ENCODE measurements at places on chromosomes 1 and 21. TPM values are rescaled to one million over a fixed set of nuclear protein-coding genes. Genes with fewer than 3 reads are reported as not detected.

DNA sequence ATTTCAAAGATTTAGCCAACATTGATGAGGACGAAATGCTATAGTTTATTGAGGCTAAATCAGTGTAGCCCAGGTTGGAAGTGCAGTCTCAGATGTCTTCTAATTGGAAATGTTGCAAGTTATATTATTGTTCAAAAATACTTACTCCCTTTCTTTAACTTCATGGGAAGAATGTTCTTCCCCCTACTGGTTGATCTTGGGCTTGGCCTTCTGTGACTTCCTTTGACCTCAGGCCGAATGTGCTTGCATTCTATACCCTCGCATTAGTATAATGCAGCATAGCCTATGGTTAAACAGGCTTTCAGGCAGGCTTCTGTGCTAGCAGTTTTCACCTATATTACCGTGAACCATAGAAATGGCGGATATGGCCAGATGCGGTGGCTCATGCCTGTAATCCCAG, 77.3 kb downstream of the RPE65 start:
- DNase-seq: no peak

GRCh38 chr1:86567878-86568277, 21.0 kb downstream of the CLCA4 start:
- no peak for DNase-seq

DNA sequence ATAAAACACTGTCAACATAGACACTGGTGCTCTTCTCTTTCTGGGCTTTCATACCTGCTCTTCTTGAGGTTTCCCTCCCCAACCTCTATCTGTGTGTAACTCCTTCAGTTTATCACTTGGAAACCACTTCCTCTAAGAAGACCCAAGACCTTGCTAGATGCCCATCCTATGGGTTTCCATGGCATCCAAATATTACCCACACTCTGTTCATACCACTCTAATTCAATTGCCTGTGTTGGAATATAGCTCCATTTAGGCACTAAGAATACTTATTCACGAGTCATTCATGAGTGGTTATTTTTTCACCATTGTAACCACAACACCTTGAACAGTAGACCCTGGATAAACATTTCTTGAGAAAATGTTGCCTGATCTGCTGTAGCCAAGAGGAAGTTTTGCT, 231.1 kb upstream of the SGIP1 start:
- no peak for DNase-seq

DNA sequence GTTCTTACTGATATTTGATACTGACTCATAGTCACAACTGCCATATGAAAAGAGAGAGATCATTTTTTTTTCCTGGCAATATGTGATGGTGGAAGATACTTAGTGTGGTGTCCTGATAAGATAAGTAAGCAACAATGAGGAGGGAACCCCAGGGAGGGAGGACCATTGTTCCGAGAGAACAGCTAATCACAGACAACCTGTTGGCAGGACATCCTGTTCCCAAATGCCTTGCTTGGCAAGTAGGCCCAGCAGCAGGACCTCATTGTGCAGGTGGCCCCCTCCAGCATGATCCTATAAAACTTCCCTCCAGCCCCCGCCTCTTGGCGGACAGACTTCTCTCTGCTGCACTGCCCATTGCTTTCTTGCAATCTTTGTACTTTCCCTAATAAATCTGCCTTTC, 329.4 kb upstream of the CHRM3 start:
- DNase-seq: no peak

Gene HES3
- not detected for total RNA-seq

Gene CD1E
- total RNA-seq: 1.3 TPM

GRCh38 chr1:72635719-72636118, 353.4 kb upstream of the NEGR1 start:
- DNase-seq: peak; percentile 48

- peak; percentile 64 for DNase-seq
Observed at GRCh38 chr1:208731981-208732821, 488.0 kb upstream of the PLXNA2 start.

GRCh38 chr21:32329331-32329730, 30.7 kb downstream of the MRAP start:
- peak; percentile 49 for DNase-seq

GRCh38 chr1:232922485-232922884, 27.9 kb upstream of the NTPCR start:
- no peak for DNase-seq

GRCh38 chr1:59223198-59223597, 73.7 kb upstream of the FGGY start:
- no peak for DNase-seq

DNA sequence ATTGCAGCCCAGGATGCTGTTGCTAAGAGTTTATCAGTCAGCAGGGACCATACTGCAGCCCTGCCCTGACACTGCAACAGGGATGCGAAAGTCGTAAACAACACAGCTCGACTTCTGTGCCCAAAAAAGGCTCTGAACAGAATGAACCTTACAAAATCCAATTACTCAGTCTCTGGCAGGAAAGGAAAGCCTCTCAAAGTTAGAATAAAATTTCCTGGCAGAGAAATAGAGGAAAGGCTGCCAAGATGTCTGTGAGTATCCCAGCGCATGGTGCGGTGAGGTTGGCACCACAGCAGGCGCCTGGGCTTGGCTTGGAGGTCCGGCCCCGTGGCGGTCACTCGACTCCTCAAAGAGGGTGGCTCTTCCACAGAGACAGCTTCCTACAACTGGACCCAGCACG, 185.8 kb downstream of the PCP4 start:
- no peak for DNase-seq

DNA sequence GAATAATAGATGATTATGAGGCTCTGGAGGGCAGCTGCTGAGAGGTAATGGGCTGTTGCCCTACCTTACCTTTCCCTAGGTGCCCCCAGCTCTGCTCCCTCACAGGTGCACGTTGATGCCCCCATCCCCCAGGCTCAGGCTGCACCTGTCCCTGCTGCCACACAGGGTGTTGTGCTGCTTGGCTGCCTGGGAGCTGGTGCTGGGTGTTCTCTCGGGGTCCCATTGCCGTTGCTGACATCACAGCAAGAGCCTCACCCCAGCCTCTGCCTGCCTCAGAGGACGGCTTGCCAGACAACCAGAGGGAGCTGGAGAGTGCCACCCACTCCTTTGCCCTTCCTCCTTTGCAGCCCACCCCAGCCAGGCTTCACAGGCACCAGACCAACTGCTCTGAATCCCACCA, 31.4 kb upstream of the DMBX1 start:
- no peak for DNase-seq

Gene GRIK3
- total RNA-seq: 0.12 TPM

DNA sequence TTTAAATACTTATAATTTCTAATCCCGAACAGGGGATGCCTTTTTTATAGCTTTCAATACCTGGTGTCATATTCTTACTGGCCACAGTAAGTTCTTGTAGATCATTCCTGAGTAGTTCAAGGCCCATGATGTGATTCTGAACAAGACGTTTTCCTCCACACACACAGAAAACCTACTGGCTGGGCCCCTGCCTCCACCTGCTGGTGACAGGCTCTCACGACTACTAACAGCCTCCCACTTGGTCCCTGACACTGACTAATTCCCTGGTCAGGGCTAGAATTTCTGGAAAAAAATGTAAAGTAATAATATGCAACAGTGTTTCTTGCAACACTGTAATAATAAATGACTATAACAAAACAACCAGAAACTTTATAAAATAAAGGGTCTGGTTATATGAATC, 50.4 kb upstream of the RIPK4 start:
- DNase-seq: peak; percentile 58

DNA sequence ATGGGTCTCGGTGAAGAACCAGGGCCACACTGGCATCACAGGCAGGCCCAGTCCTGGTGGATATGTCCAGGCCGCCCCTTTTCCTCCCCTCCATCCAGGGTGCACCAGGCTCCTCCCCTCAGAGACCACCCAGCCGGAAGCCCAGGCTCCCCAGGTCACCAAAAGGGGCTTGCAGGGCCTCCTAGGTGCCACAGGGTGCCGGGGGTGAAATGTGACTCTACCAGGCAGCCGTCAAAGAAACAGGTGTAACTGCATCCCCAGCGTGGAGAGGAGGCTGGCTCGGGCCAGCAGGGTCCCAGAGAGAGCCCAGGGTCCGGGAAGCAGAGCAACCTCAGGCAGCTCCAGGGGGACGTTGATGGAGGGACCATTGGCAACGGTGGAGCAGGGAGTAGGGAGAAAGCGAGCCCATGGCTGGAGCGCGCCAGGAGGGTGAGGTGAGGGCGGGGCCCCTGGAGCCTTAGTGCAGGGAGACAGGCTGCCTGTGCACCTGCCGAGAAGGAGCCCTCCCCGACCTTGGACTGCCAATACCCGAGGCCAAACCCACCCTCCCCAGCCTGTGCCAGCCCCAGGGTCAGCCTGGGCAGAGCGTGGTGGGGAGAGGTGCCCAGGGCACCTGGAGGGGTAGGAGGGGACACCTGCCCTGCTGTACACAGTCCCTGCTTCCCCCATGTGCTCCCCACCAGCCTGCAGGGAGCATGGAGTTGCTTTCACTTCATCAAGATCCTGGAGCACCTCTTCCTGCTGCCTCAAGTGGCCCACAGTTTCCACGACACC, 48.3 kb upstream of the POFUT2 start:
- DNase-seq: no peak

GRCh38 chr1:85654066-85654782, 54.0 kb downstream of the ZNHIT6 start:
- no peak for DNase-seq

- DNase-seq: no peak
Observed at GRCh38 chr1:185368313-185368855, 51.3 kb upstream of the IVNS1ABP start.

DNA sequence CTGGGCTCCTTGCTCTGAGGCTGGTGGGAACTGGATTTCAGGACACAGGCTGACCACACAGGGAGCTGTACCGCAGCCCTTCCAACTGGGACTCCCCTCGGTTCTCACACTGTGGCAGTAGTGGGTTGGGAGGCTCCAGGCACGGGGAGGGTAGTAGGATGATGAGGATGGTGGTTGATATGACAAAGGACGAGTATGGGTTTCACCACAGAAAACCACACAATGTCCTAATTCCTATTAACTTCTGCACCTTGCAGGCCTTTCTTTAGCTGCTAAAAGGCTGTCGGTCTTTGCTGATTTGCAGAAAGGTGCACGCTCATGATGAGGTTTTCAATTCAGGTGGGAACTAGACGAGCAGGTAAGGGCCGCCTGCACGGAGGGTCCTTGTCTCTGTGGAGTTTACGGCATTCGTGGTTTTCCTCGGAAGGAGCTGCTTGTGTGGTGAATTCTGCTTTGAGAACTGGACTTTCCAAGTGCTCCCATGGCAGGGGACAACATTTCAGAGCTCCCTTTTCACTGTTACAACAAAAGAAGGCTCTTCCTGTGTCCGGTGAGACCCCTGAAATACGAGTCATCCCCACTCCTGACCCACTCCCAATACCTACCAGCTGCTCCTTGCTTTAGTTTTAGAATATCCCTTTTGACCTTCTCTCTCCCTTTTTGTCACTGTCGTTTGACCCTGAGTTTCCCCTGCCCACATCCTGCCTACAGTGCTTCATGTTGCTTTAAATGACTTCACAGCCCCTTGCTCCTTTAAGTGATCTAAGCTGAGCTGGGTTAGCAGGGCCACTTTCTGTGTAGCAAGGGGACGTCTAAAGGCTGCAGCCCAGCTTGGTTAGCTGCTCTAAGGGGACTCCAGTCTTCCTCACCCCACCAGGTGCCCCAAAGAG, 125.1 kb downstream of the MRPS6 start:
- no peak for DNase-seq

- DNase-seq: no peak
Observed at GRCh38 chr1:17632541-17633184, 93.2 kb downstream of the ARHGEF10L start.

DNA sequence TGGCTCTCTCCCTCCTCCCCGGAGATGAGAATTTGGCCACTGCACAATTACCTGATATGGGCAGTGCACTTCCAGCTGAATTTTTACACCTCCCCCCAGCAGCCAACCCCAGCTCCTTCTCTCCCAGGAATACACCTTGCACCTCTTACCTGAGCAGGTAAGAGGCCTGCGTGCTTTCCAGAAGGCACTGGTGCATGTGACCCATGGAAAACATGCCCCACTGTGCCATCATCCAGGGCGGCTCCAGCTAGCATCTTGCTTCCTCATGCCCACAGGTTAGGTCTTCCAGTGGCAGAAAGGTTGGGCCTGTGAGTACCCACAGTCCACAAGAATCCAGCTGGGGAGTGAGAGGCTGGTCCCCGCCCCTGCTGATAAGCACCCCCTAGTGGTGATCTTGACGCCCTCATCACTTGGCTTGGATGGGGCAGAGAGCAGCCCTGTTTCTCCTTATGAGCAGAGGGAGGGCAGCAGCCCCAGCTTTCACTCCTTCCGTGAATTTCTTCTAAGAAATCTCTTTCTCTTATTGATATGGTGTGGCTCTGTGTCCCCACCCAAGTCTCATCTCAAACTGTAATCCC, 57.8 kb downstream of the EDARADD start:
- DNase-seq: no peak

Gene MRPS21
- total RNA-seq: 31.4 TPM

DNA sequence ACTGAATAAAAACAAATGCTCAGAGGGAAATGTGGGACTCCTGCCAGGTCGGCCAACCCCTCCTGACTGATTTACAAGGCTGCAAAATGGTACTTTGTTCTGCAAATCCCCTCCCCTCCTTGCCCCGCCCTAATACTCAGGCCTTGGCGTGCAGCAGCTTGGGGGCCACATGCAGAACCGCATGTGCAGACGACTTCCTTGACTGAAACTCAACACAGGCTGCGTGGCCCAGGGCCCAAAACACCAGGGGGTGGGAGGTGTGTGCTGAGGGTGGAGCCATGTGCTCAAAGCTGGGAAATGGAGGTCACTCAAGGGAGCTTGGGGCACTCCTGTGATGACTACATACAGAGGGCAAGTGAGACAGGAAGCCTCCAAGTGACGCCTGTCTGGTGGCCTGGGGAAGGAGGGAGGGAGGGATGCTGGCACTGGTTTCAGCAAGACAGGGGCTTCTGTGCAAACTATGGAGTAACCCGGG, 87.2 kb downstream of the MRPL37 start:
- DNase-seq: peak; percentile 87
